ENCODE measurements at places on chromosomes 7 and 10.

DNA sequence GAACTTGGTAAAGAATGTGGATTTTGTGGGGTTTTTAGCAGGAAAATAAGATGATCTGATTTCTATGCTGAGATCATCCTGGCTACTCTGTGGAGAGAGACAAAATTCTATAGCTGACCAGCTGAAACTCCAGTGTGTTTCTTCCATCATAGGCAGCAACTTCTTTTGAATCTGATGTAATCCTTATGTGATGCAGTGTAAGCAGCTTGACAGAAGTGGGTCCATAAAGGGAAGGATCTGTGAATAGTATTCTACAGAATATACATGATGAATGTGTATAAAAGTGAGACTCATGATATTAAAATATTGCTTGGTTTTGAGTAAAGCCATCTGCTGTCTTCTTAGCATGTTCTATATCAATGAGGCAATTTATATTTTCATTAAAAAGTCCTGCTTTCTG, 4.4 kb downstream of the MYO3A start:
- DNase-seq, result no peak

GRCh38 chr10:49307921-49308320, 9.0 kb downstream of the C10orf71 start:
- no peak for DNase-seq

GRCh38 chr10:120883071-120883470, 31.9 kb downstream of the WDR11 start:
- DNase-seq, result no peak

DNA sequence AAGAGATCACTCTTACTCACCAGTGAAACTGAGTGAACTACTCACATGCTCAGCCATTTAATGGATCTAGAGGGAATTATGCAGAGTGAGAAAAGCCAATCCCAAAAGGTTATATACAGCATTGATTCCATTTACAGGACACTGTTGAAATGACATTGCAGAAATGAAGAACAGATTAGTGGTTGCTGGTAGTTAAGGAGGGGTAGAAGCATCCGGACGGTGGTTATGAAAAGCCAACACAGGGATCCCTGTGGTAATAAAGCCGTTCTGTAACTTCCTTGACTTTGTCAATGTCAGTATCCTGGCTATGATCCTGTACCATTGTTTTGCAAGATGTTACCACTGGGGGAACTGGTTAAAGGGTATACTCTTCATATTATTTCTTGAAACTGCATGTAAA, 253.4 kb downstream of the USP6NL start:
- DNase-seq, result no peak

DNA sequence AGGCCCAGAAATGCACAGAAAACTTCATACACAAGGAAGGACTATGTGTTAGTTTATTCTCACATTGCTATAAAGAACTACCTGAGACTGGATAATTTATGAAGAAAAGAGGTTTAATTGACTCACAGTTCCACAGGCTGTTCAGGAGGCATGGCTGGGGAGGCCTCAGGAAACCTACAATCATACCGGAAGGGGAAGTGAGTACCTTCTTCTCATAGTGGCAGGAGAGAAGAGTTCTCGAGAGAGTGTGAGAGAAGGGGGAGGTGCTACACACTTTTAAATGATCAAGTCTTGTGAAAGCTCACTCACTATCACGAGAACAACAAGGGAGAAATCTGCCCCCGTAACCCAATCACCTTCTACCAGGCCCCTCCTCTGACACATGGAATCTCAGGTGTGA, 16.8 kb upstream of the RAMP3 start:
- no peak for DNase-seq

GRCh38 chr10:106540645-106541044, 623.9 kb downstream of the SORCS1 start:
- DNase-seq, result no peak
